ENCODE measurements at places on chromosomes 1 and 21.

GRCh38 chr1:33497410-33497809 lies 25.0 kb downstream of the ZSCAN20 start:
- DNase-seq: no peak

DNA sequence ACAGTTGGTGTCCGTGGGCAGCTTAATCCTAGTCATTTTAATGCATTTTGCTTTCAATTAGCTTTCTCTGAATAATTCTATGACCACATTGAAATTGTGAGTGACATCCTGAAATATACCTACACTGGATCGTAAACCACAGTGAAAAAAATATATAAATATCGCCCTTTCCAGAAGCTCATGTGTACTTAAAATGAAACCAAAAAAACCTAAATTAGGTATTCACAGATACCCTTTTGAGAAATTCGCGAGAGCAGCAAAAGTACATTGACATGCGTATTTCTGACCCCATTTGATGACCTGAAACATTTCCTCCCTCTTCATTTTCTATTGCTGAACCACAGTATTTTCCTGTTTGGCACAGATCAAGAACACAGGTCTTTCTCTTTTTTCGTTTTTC lies 253.8 kb downstream of the LTN1 start:
- no peak for DNase-seq

DNA sequence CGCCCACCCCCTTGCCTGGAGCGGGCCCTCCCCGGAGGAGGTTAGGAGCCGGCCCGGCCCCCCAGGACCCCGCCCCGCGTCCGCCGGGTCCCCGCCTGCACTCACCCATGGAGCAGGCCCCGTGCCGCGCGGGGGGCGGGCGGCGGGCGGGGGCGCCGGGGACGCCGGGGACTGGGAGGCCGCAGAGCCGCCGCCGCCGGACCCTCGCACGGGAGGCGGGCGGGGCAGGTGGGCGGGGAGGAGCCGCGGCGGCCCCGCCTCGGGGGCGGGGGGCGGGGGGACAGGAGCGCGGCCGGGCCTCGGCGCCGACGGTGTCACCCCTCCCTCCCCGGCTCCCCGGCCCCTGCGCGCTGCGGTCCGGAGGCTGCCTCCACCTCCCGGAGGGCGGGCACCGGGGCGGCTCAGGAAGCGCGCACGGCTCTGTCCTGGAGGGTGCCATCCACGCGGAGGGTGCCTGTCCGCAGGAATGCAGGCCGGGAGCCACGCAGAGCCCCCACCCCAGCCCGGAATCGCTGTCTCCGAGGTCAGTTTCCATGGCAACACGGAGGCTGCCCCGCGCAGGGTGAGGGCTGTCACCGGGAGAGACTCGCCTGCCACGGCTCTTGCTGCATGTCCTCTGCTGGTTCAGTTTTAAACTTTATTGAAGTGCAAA lies 5.9 kb upstream of the PLEKHG5 start:
- no peak for DNase-seq

DNA sequence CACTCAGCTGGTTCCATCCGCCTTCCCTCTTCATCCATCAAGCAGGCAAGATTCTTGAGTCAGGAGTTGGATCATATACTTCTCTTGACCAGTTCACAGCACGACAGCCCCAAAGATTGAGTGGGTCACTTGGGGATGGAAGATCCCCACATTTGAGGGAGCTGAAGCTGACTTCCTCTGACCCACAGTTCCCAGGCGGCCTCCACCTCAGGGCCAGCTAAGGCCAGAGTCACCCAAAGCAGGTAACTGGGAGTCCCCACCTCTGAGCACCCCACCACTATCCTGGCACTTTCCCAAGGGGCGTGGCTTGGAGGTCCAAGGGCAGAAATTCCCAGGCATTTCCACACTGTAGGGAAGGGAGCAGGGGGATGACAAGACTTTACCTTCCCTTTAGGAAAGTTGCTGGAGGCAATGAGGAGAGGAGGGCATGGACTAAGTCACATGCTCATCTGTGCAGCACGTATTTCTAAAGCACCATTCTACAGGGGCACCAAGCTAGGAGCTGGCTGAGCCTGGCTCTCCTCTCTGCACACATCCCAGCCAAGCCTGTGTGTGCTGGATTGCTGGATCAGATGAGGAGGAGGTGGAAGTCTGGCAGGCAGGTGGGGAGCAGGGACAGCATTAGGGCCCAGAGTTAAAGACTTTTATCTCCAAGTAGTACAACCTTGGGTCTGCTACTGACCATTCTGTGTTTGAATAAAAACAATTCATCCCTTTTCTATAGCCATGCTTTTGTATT lies 1.3 kb upstream of the RD3 start:
- no peak for DNase-seq

DNA sequence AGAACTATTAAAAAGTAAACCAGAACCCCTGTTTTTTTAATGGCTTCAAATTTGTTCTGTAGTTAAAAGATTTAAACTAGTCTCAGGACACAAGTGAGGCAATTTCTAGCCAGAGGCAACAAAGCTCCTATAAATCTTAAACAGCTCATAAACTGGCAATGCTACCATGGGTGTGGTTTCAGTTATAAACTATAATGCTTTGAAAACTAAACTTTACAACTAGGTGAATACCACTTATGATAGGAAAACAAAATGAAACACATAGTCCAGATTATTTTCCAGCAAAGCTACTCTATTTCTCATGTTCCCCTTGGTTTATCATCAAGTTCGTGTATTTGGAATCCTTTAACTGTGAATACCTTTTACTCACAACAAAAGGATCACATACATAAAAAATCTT lies 282.5 kb downstream of the VAV3 start:
- no peak for DNase-seq

- no peak for DNase-seq
These were observed 318.1 kb downstream of the USP25 start for GRCh38 chr21:16047904-16048303.

GRCh38 chr1:85049735-85050166 lies 1.5 kb upstream of the MCOLN3 start:
- DNase-seq: no peak

DNA sequence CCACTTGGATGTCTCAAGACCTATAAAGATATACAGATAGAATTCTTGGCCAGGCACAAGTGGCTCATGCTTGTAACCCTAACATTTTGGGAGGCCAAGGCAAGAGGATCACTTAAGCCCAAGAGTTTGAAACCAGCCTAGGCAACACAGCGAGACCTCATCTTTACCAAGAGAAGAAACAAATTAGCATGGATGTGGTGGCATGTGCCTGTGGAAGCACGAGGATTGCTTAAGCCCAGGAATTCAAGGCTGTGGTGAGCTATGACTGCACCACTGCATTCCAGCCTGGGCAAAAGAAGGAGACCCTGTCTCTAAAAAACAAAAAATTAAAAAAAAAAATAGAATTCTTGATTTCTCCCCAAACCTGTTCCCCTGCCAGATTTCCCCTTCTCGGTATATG lies 8.3 kb downstream of the ASAP3 start:
- DNase-seq: no peak

DNA sequence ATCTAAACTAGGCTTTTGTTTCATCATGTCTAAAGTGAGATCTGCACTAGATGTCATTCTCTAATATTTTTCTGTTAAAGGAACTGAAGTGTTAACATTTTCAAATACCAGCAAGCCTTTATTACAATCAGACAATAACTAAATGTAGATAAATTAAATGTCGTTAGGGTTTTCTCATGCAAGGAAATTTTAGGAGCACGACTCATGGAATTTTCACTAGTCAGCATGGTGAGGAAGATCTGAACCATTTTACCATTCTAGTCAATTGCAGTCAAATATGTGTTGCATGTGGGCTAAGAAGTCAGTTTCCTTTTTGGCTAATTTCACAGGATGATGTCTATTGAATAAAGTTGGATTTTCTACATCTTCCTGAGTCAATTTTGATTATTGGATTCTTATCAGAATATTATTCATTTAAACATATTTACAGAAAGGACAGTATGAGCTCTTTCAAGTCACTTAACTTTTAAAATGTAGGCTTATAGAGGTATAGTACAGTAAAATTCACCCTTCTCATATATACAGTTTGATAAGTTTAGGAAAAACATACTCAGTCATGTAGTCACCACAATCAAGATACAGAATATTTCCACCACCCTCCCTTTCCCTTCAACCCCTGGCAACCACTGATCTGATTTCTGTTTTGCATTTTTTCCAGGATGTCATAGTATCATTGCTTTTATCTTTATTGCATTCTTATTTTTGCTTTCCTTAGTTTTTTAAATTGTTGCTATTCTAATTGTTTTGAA lies 9.2 kb downstream of the GCSAML start:
- DNase-seq: peak; percentile 8

GRCh38 chr1:89487972-89488371 lies 36.7 kb upstream of the LRRC8B start:
- DNase-seq: no peak

- no peak for DNase-seq
These were observed 174.3 kb upstream of the LMO4 start for GRCh38 chr1:87154384-87154783.

Data from erythroblast (primary cell).